GM06990 (cell line): ENCODE measurements at places on chromosomes 2 and 18.

- DNase-seq, result no peak
These were observed 454.7 kb downstream of the CBLN2 start for GRCh38 chr18:72089432-72089831.

DNA sequence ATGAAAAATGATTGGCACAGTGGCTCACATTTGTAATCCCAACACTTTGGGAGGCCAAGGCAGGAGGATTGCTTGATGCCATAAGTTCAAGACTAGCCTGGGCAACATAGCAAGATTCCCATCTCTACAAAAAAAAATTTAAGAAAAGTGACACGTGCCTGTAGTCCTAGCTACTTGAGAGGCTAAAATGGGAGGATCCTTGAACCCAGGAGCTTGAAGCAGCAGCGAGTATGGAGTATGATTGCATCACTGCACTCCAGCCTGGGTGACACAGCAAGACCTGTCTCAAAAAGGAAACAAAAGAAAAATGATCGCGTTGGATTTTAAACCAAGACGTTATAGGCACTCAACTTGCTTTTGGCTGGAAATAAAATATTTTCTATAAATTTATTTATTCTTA is 37.8 kb upstream of the CREB1 start:
- DNase-seq, result no peak

DNA sequence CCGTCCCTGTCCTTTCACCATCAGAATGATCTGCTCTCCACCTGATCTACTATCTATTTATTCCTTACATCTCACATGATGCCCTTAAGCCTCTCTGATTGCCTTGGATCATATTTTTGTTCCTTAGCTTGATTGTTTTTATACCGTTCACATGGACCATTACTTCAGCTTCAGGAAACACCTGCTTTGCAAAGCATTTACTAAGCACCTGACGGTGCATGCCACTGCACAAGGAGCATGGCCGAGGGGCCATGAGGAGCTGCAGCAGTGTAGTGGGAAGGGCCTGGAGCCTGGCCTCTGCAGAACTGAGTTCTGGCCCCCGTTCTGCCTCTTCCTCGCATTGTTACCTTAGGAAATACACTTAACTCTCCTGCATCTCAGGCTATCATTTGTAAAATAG is 124.1 kb upstream of the NDUFV2 start:
- no peak for DNase-seq

DNA sequence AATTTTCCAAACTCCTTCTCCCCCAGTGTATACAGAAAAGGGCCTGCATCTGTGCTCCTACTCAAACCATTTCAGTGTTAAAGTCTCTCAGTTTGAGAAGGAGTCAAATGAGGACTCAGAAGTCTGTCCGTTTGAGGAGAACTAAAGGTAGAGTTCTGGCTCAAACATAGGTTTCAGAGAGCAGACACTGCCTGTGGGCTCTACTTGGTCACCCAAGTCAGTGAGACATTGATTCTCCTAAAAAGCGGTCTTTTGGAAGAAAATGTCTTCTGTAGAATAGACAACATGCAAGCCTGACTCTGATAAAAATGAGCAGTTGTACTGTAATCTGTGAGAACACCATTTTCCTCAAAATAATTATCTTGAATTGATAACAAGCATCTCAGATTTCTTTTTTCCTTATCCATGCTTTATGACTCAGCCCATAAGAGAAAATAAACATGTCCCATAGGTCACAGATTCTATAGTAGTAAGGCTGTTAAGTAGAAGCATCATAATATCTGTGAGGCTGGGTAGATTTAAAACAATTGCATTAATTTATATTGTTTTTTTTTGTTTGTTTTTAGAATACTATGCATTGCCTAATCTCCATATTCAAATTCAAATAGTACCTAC is 82.8 kb downstream of the ASXL3 start:
- DNase-seq, result no peak

GRCh38 chr2:210913461-210913860 is 357.1 kb downstream of the CPS1 start:
- no peak for DNase-seq

DNA sequence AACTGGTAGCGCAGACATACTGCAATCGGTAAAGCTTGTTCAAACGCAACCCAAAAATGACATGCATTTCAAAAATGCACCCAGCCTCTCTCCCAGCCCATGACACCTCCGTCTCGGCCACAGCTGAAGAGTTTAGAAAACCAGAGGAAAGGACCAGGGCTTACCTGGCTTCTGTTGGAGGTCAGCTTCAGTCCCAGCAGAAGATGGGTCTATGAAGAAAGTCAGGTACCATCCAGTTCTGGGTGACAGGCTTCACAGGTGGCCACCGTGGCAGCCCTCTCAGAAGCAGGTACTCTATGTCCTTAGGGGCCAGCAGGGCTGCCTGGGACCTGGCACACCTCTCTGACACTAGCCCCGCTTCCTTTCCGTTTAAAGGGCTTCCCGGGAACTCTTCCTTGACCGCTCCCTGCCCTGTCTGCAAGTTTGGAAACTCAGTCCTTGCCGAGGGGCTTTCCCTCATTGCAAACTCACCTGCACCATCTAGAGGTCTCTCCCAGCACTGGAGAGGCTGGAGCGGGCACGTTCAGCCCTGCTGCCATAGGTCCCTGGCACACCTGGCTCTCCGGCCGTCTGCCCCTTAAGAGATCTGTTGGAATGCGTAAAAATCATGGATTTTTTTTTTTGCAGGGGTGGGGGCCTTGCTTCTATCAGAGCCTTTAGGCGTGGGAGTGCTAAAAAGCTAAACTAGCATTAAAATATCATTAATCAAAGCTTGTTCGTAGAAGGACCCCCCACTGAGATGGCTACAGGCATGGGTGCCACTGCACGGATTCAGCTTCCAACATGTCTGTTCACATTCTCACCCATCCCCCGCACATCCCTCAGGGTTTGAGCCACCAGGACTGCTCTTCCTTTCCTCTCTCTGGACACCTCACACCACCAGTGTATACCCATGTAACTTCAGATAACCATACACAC is at the start of gene EDAR:
TSS of gene EDAR (minus strand) at position 425 of the 918 bp plus-strand sequence. CDS start 58,206 bp downstream, outside the sequence.
- no peak for DNase-seq

GRCh38 chr2:205011031-205011430 is 465.8 kb downstream of the PARD3B start:
- DNase-seq, result no peak

DNA sequence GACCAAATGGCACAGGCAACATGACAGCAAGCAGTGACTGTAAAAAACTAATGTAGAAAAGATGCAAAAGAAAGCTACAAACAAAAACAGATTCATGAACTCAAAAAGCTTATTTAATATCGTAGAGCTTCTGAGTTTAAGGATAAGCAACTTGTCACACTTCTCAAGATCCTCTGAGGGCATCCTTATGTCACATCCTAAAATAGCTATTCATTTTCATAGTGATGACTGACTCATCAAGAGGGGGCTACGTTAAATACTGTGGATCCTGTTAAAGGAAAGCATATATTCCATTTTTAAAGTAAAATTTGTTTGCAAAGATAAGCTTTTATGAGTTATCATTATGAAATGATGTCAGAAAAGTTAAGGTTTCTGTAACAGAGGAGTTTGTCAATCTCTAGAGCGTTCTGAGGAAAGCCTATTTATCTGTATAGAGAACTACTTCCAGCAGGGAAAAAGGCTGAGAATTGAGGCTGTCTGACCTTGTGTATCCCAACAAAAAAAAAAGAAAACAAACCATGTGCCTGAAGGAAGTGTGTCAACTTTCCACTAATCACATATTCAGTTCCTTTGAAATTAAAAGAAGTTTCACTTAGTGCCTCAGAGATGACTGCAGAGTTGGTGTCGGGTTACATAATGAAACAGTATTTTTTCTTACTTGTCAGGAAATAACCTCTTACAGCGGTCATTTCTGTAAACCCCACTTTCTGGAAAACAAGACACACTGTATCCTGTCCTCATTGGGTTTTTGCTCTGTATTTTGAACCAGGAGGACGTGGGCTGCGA is 115.5 kb downstream of the ESCO1 start:
- DNase-seq, result no peak
